M059J (cell line): ENCODE measurements at places on chromosomes 4 and X.

- peak; percentile 59 for DNase-seq
Observed at GRCh38 chr4:46931981-46932380, 22.9 kb upstream of the COX7B2 start.

- no peak for DNase-seq
Observed at GRCh38 chr4:148015058-148015457, 283.2 kb downstream of the ARHGAP10 start.

DNA sequence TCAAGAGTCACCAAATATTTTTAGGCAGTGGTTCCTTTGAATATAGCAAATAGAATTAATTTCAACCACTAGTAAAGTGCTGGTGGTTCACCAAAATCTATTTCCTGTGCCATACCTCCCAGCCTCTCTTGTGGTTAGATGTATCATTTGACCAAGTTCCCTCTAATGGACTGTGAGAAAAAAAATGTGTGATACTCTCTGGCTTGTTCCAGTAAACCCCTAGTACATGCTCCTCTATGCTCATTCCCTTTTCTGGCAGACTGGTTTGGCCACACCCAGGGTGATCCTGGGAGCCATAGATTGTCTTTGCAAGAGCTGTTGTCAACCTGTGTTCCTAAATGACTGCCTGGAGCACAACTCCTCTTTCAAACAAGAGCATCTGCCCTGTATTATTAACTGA, 109.5 kb downstream of the FRAS1 start:
- no peak for DNase-seq

GRCh38 chr4:105291925-105292324, 145.2 kb downstream of the TET2 start:
- no peak for DNase-seq

DNA sequence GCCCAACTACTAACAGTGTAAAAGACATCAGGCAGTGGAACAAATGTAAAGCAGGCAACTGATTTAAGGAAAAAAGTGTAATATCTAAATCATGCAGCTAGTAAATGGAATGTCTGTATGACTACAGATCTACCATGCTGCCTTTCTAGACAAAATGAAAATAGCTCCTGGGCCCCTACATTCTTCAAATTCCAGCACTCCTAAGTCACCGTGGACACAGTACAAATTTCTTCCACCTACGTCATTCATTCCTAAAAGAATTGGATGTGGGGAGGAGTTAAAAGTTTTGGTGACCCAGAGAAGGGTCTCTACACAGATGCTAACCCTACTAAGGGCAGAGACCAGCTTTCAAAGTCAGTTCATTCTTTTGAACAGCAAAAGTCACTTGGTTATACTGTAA, 137.2 kb upstream of the ARHGEF9 start:
- peak; percentile 78 for DNase-seq
